CD4-positive, alpha-beta T cell (primary cell): ENCODE measurements at places on chromosomes 5 and 9. TPM values are rescaled to one million over a fixed set of nuclear protein-coding genes. Genes with fewer than 3 reads are reported as not detected.

DNA sequence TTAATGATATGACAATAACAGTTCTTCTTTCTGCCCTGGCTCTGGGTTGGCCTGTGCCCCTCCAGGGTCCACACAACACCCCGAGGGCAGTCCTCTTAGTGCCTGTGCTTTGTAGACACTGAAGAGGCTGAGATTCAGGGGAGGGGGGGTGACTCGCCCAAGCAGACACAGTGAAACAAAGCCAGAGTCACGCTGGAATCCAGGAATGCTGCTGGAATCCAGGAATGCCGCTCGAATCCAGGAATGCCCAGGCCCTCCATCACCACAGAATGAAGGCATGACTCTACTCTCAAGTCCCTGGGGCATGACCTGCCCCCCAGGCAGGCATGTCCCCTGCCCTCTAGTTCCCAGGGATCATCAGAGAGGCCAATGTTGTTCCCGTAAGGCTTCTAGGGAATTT, 73.1 kb downstream of the LRSAM1 start:
- H3K4me1 ChIP-seq = peaks cover 6% of the 10 kb centered on the region
- DNase-seq = no peak
- no peaks in the 10 kb centered on the region for H3K27me3 ChIP-seq
- no peak overlapping the region for H3K27ac ChIP-seq
- H3K4me3 ChIP-seq = no peak overlapping the region

DNA sequence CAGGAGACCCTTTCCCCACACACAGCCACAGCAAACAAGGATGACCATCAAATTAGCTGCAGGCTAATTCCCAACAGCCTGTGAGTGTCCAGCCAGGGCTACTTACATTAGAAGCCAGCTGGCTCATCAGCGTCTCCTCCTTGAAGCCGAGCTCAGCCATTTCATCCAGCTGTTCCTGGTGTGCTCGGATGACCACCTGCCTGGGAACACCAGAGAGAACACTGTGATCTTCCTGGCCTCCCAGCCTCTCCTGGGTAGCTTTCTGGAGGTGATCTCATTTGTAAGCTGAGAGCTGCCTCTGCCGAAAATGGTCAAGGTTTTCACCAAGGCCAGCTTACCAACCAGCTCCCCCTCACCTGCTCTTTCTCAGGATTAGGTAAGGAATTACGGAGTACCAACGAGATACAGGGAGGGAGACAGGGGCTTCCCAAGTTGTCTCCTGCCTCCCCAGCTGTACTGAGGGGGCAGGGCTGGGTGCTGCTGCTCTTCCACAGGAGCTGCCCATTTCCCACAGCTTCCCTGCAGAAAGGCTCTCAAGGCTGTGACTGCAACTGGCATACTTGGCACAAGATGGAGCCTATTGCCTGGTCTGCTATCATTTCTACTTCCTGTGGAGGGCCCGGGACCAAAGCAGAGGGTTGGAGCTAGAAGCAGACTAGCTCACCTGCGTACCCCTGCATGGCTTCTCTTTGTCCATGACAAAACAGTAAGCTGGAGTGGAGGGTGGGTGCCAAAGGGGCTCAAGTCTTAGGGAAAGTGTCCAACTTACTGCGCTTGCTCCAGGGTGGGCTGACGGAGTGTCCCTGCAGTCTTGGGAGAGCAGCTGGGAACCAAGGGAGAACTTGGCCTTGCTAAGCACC, 73.9 kb downstream of the KIF24 start:
- H3K4me3 ChIP-seq = no peak overlapping the region
- no peak overlapping the region for H3K27ac ChIP-seq
- H3K27me3 ChIP-seq = no peaks in the 10 kb centered on the region
- H3K4me1 ChIP-seq = peaks cover 21% of the 10 kb centered on the region
- DNase-seq = no peak

Gene LCN2
- not detected for total RNA-seq

Gene IL5
- total RNA-seq = not detected

DNA sequence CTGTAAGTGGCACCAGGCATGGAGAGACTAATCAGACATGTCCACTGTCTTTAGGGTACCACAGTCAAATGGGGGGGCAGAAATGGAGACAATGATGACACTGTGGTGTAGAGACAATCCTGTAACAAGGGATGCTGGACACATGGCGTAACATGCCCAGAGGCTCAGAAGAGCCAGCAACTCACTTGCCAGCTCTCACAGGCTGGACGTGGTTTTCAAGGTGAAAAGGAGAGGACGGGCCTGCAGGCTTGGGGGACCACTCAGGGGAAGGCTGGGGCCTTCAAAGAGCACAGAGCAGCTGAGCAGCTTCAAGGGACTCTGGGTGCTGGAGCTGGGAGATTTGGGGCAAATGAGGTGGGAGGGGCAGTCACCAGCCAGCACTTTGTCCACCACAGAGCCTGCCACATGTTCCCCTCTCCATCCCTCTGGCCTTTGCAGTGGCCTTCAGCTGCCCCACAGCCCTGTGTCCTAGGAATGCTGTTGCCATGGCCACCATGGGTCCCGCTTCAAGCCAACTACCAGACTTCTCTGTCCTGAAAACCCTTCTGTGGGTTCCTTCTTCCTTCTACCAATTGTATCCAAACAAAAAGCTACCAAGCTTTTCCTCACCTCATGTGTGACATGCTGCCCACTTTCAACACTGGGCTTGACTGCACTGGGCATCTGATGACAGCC, 140.4 kb downstream of the GABBR2 start:
- H3K4me3 ChIP-seq = no peak overlapping the region
- no peaks in the 10 kb centered on the region for H3K36me3 ChIP-seq
- H3K4me1 ChIP-seq = no peaks in the 10 kb centered on the region
- H3K27me3 ChIP-seq = peaks cover 2% of the 10 kb centered on the region

DNA sequence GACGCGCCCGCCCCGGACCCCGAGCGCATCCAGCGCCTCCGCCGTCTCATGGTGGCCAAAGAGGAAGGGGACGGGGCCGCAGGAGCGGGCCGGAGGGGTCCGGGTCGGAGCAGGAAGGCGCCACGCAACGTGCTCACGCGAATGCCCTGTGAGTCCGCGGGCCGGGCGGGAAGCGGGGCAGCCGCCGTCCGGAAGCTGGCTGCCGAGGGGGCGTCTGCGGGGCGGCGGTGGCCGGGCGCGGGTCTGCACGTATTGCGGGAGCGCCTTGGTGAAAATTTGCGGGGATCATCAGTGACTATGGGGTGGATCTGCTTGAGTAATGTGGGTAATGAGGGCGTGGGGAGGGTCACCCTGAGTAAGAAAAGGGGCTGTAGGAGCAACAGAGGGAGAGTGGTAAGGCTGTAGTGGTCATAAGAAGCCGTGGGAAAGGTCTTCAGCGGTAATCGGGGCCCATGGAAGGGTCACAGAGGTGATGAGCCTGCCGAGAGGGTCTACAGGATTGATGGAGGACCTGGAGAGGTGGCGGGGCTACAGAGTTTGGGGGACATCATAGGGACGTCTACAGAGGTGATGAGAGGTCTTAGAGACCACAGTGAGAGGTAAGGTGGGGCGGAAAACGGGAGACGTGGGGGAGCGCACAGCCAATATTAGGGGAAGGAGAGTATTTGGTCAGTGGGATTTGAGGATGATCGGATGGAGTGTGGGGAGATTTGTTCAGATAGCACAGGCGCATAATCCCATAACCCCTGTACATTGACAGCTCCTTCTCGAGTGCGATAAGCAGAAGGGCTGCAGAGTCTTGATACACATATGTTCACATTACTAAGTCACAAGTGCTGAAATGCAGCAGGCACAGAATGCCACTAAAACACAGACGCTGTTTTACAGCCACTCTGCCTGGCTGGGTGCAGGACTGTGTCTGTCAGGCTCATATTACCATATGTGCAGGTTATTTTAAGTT, 819 bp downstream of the LSM11 start:
- peaks cover 6% of the 10 kb centered on the region for H3K36me3 ChIP-seq
- H3K27ac ChIP-seq = no peak overlapping the region
- no peak for DNase-seq
- H3K4me3 ChIP-seq = peak overlapping the region; percentile 60
- no peaks in the 10 kb centered on the region for H3K27me3 ChIP-seq

DNA sequence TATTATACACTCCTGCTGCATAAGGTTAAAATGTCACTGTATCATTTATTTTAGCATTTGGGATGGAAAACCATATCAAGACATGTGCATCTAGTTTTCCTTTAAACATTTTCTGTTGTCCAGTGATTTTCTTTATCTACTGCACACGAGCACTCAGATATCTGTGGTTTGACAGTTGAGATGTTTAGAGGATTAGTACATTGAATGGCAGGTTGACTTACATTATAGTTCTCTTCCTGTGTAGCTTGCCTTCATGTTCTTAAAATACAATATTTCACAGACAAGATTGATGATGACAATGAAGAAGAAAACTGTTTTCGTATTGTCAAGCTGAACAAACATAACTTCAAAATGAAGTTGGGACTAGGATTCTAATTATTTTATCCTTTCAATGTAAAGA, 2378.4 kb upstream of the WWC1 start:
- H3K27ac ChIP-seq = no peak overlapping the region
- no peak overlapping the region for H3K4me3 ChIP-seq
- no peak for DNase-seq

Gene NSG2
- not detected for total RNA-seq

Gene GCNT1
- total RNA-seq = 0.53 TPM

- DNase-seq = no peak
- H3K4me3 ChIP-seq = no peak overlapping the region
- no peaks in the 10 kb centered on the region for H3K27me3 ChIP-seq
- H3K4me1 ChIP-seq = peaks cover 19% of the 10 kb centered on the region
- H3K27ac ChIP-seq = no peak overlapping the region
Observed at GRCh38 chr9:121786998-121787422, 135.6 kb downstream of the DAB2IP start.

GRCh38 chr9:995781-996180, 19.3 kb downstream of the DMRT3 start:
- H3K27ac ChIP-seq = no peak overlapping the region
- peaks cover 4% of the 10 kb centered on the region for H3K4me1 ChIP-seq
- H3K27me3 ChIP-seq = no peaks in the 10 kb centered on the region
- no peak for DNase-seq

DNA sequence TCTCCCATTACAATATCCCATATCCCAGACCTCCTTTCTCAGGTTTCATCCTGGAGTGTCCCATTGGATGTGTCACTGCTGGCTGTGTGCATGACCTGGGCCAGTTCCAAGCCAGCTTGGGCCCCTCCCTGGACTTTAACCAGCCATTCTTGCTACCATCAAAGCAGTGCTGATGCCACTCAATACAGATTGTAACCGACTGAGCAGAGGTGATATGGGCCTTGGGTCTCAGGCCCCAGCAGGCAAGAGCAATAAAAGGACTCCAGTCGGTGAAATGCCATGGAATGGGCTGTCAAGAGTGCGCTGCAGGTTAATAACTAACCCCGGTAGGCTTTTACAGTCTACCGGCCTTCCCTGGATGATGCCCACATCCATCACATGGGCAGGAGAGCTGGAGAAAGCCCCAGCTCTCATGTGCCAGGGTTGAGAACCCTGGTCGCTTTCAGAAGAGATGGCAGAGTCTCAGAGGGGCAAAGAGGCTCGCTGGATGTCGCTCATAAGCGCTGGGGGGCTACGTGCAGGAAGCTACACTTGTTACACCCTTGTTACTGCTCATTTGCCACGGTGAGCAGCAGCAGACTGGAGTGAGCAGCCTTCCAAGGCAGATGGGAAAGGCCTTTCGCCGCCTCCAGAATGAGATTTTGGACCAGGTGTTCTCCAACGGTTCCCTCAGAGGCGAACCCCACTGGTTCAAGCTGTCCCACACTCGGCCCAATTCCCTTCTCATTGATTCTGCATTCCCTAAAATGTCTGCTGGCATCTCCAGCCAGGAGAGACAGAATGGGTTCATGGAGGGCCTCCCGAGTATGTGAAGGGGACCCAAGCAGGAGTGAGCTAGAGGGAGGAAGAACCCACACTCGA, 13.2 kb downstream of the EPB41L4B start:
- no peak for DNase-seq
- H3K27ac ChIP-seq = no peak overlapping the region

Gene GARNL3
- total RNA-seq = 0.63 TPM

Gene IFNB1
- not detected for total RNA-seq

GRCh38 chr9:129851821-129852220, 16.6 kb downstream of the USP20 start:
- no peak for DNase-seq
- H3K27ac ChIP-seq = no peak overlapping the region
- H3K4me3 ChIP-seq = no peak overlapping the region
- H3K27me3 ChIP-seq = no peaks in the 10 kb centered on the region

- H3K36me3 ChIP-seq = no peaks in the 10 kb centered on the region
- H3K4me1 ChIP-seq = no peaks in the 10 kb centered on the region
- no peak overlapping the region for H3K27ac ChIP-seq
- H3K4me3 ChIP-seq = no peak overlapping the region
Observed at GRCh38 chr9:27126670-27127069, 17.6 kb downstream of the TEK start.
